ENCODE measurements at places on chromosomes 11 and 22. TPM values are rescaled to one million over a fixed set of nuclear protein-coding genes. Genes with fewer than 3 reads are reported as not detected.

GRCh38 chr11:125138966-125139365 is 25.6 kb upstream of the PKNOX2 start:
- no peak for DNase-seq

DNA sequence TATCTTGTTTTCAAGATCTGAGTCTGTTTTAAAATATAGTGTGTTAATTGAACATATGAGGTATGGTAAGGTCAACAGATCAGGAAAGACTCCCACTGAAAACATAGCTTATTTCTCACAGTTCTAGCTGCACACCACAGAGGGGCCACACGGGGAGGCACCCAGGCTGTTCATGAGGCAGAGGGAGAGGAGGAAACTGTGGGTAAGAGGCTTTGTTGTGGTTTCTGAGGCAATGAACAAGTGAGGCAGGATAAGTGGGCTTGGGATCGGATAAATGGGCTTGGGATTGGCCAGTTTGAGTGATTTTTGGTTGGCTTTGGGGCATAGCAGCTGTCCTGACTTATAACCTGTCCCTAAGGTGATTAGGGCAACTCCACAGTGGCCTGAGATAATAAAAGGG is 242.1 kb downstream of the LUZP2 start:
- no peak for DNase-seq

DNA sequence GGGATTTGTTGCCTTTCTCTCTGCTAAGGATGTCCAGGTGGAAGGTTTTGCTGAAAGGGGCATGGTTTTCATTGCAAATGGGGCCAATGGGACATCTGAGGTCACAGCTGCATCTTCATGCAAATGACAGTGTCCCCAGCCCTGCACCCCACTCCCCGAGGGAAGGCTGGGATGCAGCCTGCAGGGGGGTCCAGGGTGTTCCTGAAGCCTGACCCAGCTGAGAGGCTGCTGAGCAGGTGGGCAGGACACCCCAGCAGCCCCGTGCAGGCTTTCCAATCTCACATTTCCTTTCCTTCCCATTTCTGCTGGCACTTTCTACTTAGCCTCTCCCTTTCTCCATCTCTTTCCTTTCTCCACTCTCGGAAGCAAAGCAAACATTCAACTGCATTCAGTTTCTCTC is 78.3 kb downstream of the SCN3B start:
- DNase-seq = no peak

GRCh38 chr11:111097191-111097590 is 148.3 kb upstream of the POU2AF2 start:
- DNase-seq = peak; percentile 48

DNA sequence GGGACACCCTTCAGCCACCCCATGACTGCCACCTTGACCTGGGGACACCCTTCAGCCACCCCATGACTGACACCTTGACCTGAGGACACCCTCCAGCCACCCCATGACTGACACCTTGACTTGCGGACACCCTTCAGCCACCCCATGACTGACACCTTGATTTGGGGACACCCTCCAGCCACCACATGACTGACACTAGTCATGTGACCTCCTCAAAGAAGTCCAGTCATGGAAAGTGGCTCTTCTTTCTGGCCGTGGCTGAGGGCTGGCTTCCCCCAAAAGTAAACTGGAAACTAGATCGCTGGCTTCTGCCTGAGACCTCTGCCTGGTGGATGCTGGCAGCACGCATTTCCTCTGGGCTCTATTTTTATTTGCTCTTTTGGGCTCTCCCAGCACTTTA is 28.4 kb downstream of the ARFGAP2 start:
- no peak for DNase-seq

GRCh38 chr22:48350456-48350855 is 1477.2 kb downstream of the BRD1 start:
- no peak for DNase-seq

- DNase-seq = no peak
Measured at GRCh38 chr11:114088836-114089235, 29.3 kb downstream of the ZBTB16 start.

GRCh38 chr22:22855617-22856308 is 31.9 kb upstream of the IGLL5 start:
- peak; percentile 36 for DNase-seq

DNA sequence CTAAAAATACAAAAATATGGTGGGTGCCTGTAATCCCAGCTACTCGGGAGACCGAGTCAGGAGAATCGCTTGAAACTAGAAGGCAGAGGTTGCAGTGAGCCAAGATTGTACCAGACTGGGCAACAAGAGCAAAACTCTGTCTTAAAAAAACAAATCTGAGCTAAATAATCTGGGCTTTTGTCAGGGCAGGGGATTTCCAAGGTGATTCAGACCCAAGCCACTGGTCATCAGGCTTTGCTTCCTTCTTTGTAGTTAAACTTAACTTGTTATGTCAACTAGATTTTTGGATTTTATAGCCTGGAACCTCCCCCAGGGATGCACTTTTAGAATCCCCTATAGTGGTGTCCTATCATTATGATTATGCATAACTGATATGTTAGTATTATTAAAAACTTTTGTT is 27.0 kb upstream of the SLC22A8 start:
- no peak for DNase-seq

- DNase-seq = peak; percentile 54
Measured at GRCh38 chr11:61627850-61628661, 47.2 kb upstream of the SYT7 start.

DNA sequence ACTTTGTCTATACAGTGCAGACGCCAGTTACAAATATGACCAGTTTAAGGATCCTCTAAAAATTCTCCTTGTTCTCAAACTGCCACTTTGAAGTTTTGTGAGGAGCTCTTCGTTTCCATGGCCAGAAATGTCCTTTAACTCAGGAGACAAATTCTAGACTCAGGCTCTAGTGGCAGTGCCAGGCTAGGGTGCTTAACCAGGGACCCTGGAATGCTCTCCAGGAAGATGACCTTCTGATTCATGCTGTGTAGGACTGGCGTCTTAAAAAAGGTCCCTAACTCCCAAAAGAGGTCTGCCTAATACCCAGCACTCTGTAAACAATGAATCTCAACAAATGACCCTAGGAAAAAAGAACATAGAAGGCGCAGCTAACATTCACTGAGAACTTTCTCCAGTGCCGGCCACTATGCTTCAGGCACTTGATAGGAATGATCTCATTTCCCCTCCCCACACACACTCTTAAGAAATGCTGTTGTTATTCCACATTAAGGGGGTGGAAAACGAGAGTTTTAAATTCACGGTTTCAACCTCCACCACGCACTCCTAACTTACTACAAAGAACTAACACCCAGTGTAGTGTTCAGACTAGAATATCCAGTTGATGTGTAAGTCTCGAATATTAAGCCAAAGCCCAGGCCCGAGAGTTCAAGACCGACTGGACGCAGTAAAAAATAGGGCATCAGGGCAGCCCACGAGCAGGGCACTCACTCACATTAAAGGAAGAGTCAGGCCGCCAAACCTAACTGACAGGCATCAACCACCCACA is 747 bp downstream of the NXF1 start:
- DNase-seq = no peak

The IL18BP gene
- total RNA-seq = 20.1 TPM

The PRR5L gene
- 2.0 TPM for total RNA-seq

The KRTAP5-11 gene
- total RNA-seq = not detected

The CNTF gene
- total RNA-seq = 3.9 TPM
